ENCODE measurements at places on chromosomes 7 and 10. TPM values are rescaled to one million over a fixed set of nuclear protein-coding genes. Genes with fewer than 3 reads are reported as not detected.

Gene AGAP3
- total RNA-seq: 53.0 TPM

DNA sequence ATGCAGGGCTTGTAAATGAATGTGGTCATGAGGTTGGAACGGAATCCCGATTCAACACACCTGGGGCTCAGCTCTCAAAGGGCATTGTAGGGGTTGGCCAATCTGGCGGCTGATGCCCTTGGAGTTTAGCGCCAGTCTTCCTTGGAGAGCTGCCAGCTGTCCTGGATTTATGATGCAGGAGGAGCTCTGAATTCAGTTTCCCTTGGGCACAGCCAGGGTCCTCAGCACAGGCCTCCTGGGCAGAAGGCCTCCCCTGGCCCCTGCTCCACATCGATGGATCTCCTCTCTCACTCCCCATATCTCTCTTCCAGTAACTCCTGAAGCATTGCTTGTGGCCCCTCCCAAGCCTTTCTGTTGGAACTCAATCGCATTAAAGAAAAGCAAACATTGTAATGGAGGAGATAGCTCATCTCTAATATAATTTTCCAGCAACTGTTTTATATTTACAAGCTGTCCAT is 985 bp upstream of the CYTH3 start:
- no peaks in the 10 kb centered on the region for H3K36me3 ChIP-seq
- peak overlapping the region; percentile 83 for H3K4me3 ChIP-seq
- no peak overlapping the region for H3K27ac ChIP-seq

DNA sequence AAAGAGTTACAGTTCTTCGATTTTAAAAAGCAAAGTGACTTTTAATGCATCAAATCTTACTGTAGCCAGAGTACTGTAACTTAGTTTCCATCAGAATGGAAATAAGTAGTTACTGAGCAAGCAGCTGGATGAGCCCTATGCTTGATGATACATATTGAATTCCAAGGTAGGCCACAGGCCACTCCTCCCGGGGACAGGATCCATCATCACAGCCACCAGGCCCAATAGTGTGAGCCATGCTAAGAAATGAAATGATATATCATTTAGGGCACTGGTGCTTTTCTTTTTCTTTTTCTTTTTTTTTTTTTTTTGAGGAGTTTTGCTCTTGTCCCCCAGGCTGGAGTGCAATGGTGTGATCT is 42.9 kb upstream of the TOMM7 start:
- peaks cover 4% of the 10 kb centered on the region for H3K4me1 ChIP-seq
- no peak for DNase-seq
- H3K36me3 ChIP-seq: no peaks in the 10 kb centered on the region
- no peaks in the 10 kb centered on the region for H3K27me3 ChIP-seq
- no peak overlapping the region for H3K4me3 ChIP-seq

- H3K27ac ChIP-seq: no peak overlapping the region
- H3K27me3 ChIP-seq: peaks cover 29% of the 10 kb centered on the region
- H3K4me1 ChIP-seq: no peaks in the 10 kb centered on the region
- no peak for DNase-seq
- no peaks in the 10 kb centered on the region for H3K36me3 ChIP-seq
Observed at GRCh38 chr10:34716234-34716633, 98.9 kb downstream of the PARD3 start.

Gene OTUD1
- total RNA-seq: 59.4 TPM

GRCh38 chr10:75019370-75019769 is 92.1 kb upstream of the SAMD8 start:
- peaks cover 18% of the 10 kb centered on the region for H3K4me1 ChIP-seq
- no peak overlapping the region for H3K4me3 ChIP-seq
- no peaks in the 10 kb centered on the region for H3K27me3 ChIP-seq

Gene SPDYE8
- total RNA-seq: not detected

- H3K27me3 ChIP-seq: no peaks in the 10 kb centered on the region
- H3K36me3 ChIP-seq: peaks cover 2% of the 10 kb centered on the region
- H3K4me3 ChIP-seq: peak overlapping the region; percentile 76
- no peak for DNase-seq
Observed at GRCh38 chr10:28367413-28367812, 64.5 kb upstream of the MPP7 start.

DNA sequence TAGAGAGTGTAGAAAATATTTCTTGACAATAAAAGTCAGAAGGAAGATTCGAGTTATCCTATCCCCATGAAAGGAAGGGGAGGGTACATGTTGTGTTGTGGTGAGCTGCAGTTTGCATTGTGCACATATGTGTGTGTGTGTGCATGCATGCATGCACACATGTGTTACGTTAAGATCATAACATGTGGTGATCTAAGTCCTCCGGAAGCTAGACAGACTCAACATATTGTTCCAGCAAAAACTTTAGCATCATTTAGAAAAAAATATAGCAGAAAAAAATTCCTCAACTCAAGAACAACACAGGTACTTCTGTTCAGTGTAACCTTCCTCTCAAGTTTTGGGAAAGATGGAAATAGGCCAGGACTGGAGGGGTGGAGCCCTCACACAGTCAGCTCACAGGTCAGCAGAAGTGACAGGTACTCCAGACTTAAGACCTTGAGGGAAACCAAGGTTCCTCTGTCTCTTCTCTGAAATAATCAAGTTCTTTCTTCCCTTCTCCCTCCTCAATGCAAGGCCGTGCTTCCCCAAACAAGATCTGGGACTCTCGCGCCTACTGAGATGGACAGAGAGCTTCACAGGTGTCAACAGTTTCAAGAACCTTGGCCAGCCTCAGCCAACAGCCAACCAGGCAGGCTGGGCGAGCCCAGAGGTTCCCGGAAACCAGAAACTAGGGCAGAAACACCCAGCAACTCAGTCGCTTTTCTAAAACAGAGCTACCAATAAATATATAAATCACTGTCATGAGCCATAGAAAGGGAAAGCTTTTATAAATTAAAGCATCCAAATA is 205.2 kb downstream of the FAM107B start:
- peak overlapping the region; percentile 94 for H3K4me3 ChIP-seq
- peak overlapping the region; percentile 99 for H3K27ac ChIP-seq
- no peaks in the 10 kb centered on the region for H3K27me3 ChIP-seq
- peak; percentile 29 for DNase-seq
- peaks cover 75% of the 10 kb centered on the region for H3K4me1 ChIP-seq

Gene STAG3
- 4.0 TPM for total RNA-seq

Gene OAT
- total RNA-seq: 27.1 TPM

DNA sequence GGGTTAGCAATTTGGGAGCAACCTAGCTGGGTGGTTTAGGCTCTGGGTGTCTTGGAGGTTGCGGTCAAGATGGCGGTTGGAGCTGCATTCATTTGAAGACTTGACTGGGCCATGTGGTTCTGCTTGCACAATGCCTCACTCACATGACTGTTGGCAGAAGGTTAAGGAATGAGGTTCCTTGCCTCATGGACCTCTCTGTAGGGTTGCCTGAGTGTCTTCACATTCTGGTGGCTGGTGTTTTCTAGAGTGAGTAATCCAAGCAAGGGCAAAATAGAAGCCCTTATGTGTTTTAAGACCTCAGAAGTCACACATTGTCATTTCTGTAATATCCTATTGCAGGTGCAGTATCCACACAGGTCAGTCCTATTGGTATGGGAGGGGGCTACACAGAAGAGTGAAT is 52.0 kb downstream of the CDK14 start:
- no peaks in the 10 kb centered on the region for H3K4me1 ChIP-seq
- H3K27ac ChIP-seq: no peak overlapping the region
- DNase-seq: no peak
- no peaks in the 10 kb centered on the region for H3K36me3 ChIP-seq
- no peak overlapping the region for H3K4me3 ChIP-seq

Gene ATP6V1F
- total RNA-seq: 62.5 TPM

GRCh38 chr10:1538121-1538520 is 199.2 kb downstream of the ADARB2 start:
- no peaks in the 10 kb centered on the region for H3K27me3 ChIP-seq
- H3K4me3 ChIP-seq: no peak overlapping the region
- no peak overlapping the region for H3K27ac ChIP-seq

DNA sequence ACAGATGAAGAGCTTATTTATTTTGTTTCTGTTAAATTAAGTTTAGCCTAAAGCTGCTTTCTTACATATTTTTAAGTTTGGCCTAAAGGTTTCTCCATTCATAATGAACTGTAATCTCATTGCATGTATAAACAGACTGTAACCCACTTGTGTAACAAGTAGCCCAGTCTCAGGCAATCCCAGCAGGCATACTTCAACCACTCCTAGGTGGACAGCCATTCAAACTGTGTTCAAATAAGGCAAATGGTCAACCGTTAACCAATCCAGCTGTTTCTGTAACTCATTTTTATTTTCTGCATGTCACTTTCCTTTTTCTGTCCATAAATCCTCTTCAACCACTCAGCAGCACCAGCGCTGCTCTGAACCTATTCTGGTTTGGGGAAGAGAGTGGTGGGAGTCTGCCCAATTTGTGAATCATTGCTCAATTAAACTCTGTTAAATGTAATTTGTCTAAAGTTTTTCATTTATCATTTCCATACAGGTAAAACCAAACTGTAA is 35.9 kb downstream of the PHYHIPL start:
- no peaks in the 10 kb centered on the region for H3K36me3 ChIP-seq
- no peaks in the 10 kb centered on the region for H3K27me3 ChIP-seq
- no peak overlapping the region for H3K4me3 ChIP-seq
- peaks cover 2% of the 10 kb centered on the region for H3K4me1 ChIP-seq

DNA sequence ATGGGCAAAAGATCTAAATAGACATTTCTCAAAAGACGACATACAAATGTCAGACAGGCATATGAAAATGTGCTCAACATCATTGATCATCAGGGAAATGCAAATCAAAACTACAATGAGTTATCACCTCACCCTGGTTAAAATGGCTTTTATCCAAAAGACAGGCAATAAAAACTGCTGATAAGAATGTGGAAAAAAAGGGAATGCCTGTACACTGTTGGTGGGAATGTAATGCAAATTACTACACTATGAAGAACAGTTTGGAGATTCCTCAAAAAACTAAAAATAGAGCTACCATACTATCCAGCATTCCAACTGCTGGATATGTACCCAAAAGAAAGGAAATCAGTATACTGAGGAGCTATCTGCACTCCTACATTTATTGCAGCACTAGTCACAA is 18.0 kb downstream of the GSDME start:
- DNase-seq: no peak
- H3K27me3 ChIP-seq: peaks cover 8% of the 10 kb centered on the region
- no peaks in the 10 kb centered on the region for H3K4me1 ChIP-seq
- H3K36me3 ChIP-seq: no peaks in the 10 kb centered on the region
- no peak overlapping the region for H3K4me3 ChIP-seq
- H3K27ac ChIP-seq: no peak overlapping the region

DNA sequence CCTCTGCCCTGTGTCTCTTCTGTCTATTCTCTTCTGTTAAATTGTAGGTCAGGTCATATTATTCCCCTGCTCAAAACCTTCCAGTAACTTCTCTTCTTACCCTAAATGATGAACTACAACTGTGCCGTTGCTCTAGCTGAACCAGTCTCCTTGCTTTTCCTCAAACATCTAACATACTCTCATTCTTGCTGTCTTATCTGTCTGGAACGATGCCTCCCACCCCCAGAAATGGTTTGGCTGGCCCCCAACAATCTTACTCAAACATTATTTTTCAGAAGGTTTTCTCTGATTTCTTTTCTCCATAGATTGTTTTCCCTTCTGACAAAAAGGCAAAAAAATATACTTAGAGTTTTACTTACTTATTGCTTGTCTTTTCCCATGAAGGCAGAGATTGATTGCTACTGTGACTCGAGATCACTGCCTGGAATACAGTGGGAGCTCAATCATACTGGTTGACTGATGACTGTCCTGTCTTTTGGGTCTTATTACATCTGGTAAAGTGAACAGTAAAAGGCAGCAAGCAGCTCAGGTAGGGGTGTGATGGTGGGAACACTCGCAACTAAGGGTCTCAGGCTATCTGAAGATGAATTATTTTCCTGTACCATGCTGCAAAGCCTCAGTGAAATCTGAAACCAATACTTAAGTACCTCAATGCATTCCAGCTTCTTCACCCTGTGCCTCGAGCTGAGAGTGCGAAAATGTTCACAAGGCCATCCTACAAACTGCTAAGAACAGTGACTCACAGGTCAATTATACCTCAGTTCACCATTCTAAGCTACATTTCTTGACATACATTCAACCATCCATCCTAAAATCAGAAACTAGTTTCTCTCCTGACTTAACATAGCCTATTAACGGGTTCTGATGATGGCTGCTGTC is 67.6 kb downstream of the DNMBP start:
- peaks cover 5% of the 10 kb centered on the region for H3K36me3 ChIP-seq
- H3K4me1 ChIP-seq: no peaks in the 10 kb centered on the region
- H3K4me3 ChIP-seq: no peak overlapping the region
- no peak for DNase-seq

DNA sequence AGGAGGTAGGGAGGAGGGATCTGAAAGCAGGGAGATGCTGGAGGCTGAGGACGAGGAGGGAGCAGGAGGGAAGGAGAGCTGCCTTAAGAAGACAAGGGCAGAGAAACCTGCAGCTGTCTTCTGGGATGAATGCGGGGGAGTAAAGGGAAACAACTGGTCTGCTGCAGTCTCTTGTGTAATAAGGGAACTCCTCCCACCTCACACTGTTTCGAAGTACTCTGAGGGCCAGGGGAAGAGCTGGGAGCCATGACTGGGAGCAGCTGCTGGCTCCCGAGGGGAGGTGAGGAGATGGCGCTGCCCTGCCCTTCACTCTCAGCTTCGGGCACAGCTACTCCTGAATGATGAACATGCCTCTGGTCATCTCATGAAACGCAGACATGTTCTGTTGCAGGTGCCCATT is 65.1 kb downstream of the CLEC2L start:
- H3K4me1 ChIP-seq: peaks cover 2% of the 10 kb centered on the region
- no peak for DNase-seq
- H3K4me3 ChIP-seq: no peak overlapping the region
- no peak overlapping the region for H3K27ac ChIP-seq

Gene ARHGAP21
- 26.6 TPM for total RNA-seq

- no peaks in the 10 kb centered on the region for H3K36me3 ChIP-seq
- DNase-seq: no peak
- no peaks in the 10 kb centered on the region for H3K4me1 ChIP-seq
- no peak overlapping the region for H3K4me3 ChIP-seq
Observed at GRCh38 chr10:30254926-30255325, 94.2 kb downstream of the MTPAP start.

GRCh38 chr10:70295926-70296325 is 12.1 kb upstream of the NPFFR1 start:
- H3K27me3 ChIP-seq: no peaks in the 10 kb centered on the region
- no peak overlapping the region for H3K4me3 ChIP-seq
- no peak for DNase-seq
- H3K36me3 ChIP-seq: no peaks in the 10 kb centered on the region
- peaks cover 2% of the 10 kb centered on the region for H3K4me1 ChIP-seq
- H3K27ac ChIP-seq: no peak overlapping the region

DNA sequence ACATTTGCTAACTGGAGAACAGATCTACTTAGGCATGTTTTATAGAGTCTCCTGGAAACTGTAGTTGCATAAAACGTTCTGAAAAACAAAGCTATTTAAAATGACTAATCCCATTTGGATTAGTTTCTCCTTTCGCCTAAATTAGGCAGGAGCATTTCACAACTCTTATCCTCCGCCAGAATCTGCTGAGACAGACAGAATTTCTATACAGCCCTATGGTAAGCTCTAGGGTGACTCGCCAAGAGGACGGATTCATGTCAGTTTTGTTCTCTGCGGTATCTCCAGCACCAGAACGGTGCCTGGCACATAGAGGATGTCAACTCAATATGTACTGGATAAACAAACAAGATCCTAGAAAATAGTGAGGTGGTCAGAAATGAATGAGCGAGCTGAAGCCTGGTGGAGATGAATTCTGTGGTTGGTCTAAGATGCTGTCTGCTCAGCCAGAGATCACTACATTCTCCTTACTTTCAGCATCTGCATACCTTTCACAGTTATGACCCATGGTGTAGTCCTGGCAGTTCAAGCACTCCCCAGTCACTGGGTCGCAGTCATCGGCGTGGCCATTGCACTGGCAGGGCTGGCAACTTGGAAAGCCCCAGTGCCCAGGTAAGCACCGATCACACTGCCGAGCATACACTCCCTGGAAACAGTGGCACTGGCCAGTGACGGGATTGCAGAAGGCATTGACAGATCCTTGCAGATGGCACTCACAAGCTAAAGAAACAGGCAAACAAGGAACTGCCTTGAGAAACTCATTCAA is 44.0 kb downstream of the LAMB1 start:
- H3K4me1 ChIP-seq: peaks cover 2% of the 10 kb centered on the region
- H3K27ac ChIP-seq: no peak overlapping the region
- peaks cover 2% of the 10 kb centered on the region for H3K36me3 ChIP-seq
- peaks cover 69% of the 10 kb centered on the region for H3K27me3 ChIP-seq

Gene CFAP70
- 2.6 TPM for total RNA-seq
